ENCODE measurements at places on chromosomes 12 and 14.
A peak's percentile ranks its signal among the peaks of the same experiment; 100 is the strongest.

- no peak for DNase-seq
Measured at GRCh38 chr12:5473076-5473782, 41.3 kb downstream of the NTF3 start.

DNA sequence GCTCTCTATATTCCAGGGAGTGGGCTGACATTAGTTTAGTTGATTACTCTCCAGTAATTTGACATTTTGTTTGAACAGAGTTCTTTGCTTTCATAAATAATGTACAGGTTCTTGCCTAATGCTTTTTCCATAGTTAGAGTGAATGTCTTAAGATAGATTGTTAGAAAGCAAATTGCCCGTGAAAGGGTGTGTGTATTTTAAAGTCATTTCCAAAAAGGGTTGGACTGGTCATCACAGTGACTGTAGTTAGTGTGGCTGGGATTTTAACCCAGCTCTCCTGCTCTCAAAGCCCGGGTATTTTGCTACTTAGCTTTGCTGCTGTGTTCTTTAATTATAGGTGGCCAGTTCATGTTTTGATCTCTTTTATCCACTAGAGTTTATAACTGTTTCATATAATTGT is 74.2 kb downstream of the DNAH10 start:
- no peak for DNase-seq

DNA sequence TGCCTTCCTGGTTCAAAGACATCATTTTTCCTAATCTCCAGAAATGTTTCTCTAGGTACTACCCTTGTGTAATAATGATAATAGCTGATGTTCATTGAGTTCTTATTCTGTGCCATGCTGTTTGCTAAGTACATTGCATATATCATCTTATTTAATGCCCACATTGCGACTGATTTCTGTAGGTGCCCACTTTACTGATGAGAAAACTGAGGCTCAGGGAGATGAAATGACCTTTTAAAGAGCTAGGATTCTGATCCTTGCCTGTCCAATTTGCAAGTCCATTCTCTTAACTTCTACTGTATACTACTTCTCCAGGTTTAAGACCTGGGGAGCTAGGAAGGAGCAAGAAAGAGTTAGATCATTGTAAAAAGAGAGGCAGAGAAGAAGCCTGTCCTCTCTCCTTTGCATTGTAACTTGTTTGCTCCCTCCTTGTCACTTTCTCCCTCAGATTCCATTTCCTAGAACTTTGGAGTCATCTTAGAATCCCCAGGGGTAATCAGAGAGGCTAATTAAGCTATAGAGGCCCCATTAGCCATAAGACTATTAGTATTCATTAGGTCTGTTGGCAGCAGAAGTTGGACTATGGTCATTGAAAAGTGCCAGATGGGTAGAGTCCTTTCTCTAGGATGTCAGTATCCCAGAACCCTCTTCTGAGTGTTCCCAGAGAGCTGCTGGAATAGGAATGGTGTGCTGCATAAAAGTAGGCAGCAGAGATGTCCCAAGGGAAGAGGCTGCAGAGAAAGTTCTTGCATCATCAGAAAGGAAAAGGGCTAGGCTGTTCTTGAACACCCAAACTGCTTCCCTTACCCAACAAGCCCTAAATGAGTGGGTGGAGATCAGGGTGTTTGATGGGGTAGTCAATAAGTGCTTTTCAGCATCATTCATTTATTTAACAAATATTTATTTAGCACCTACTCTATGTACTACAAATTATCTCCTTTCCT is 3.1 kb downstream of the DGKA start:
- no peak for DNase-seq

DNA sequence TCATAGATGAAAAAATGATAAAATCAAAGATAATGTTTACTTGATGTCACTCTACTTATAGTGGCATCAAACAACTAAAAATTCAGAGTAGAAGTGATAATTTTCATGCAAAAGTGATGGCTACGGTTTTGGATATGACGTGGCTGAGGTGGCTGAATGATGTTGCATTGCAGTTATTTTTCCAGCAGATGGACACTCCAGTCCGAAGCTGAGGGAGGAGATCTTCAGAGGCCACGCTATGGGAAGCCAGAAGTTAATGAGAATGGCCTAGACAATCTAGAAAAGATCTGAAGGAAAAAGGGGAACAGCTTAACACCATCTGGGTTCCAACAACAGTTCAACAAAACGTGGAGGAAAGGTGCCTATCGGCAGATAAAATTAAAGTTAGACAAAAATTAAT is 279.8 kb downstream of the SOX5 start:
- no peak for DNase-seq

GRCh38 chr14:33617154-33617553 is 333.7 kb downstream of the EGLN3 start:
- DNase-seq = no peak

- DNase-seq = no peak
Measured at GRCh38 chr12:25985316-25986175, 27.1 kb downstream of the RASSF8 start.

- DNase-seq = no peak
Measured at GRCh38 chr12:1744932-1745331, 54.1 kb downstream of the ADIPOR2 start.

DNA sequence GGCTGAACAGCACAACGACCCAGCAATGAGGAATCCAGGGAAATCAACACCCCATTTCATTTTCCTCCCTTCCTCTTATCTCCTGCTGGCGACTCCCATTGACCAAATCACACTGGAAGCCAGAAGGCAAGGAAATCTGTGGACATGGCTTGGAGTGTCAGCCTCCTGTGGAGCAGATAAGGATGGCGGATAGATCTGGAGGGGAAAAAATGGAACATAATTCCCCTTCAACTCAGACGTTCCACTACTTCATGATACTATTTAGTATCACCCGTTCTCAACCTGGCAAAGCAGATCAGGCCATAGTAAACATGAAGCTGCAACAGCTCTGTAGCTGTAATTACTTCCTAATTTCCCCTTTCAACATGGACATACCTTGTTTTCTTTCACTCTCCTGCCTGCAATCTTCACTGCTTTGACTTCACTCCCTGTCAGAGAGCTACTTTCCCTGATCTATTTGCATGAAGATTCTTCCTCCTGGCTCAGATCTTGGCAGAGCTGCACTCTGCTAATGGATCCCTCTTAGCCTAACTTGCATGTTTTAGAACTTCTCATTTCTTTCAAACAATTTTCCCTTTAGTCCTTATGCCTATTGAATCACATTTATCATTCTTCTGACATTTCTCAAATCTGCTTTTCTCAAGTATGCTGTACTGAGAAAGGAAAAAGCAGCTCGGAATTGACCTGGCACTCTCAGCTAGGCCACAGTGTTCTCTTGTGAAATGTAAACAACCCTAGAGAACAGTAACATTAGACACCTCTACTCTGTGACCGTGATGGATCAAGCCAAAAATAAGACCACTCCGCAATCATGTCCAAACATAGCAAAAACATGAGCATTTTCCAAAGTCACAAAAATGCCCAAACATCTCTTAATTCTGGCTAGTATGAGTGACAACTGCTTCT is 135.1 kb downstream of the ETNK1 start:
- no peak for DNase-seq

- DNase-seq = no peak
Measured at GRCh38 chr12:89493670-89494302, 30.8 kb downstream of the GALNT4 start.

DNA sequence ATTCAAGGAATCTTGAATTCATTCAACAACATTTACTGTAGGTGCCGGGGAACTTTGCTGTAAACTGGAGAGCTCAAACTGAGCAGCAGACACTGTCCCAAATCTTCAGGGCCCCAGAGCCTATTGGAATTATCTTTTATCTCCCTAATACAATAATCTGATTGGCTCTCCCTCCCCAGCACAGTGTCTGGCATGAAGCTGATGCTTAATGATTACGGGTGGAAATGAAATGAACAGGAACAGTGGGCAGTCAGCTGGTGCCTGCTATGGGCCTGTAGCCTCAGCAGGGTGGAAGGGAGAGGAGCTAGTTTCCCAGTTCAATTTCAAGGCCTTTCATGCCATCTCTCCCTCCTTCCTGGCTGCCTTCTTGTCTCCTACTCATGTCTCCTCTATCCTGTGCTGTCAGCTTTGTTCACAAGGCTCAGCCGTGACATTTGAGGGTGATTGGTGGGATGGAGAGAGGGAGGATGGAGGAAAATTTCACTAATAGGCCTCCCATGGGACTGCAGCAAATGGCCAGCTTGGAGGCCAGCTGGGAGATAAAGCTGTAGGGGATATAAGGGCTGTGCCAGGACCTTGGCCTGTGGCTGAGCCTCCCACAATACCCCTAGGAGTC is 4.3 kb upstream of the RAPGEF3 start:
- DNase-seq = no peak

- DNase-seq = peak; percentile 75
Measured at GRCh38 chr14:70972107-70972976, 65.1 kb downstream of the PCNX1 start.

DNA sequence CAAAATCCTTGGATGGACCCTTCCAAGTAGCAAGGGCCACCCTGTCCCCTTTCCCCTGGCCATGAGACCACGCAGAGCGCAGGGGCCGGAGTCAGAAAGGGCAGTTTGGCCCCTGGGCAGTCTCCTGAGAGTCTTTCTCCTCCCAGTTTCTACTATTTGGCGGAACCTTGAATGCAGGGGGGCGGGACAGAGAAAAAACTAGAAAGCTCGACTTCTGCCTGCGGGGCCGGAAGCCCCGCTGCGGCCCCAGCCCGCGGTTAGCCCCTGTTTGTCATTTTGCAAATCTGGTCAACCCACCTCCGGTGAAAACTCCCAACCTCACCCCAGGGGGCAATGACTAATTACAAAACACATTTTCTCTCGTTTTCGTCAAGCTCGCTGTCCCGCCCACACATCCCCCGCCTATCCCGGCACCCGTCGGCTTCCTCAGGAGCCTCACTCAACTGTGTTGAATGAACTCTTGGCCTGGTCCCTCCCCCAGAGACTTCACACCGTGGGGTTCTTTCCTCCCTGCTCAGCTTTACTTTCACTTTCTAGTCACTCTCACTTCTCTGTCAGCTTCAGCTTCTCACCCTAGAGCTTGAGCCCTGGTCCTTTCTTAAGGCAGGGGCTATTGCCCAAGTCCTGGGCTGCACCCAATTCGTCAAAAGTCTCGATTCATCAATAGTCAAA is 66.7 kb downstream of the IRF2BPL start:
- DNase-seq = peak; percentile 50

GRCh38 chr12:27289414-27289813 is 43.2 kb upstream of the BMAL2 start:
- DNase-seq = no peak

DNA sequence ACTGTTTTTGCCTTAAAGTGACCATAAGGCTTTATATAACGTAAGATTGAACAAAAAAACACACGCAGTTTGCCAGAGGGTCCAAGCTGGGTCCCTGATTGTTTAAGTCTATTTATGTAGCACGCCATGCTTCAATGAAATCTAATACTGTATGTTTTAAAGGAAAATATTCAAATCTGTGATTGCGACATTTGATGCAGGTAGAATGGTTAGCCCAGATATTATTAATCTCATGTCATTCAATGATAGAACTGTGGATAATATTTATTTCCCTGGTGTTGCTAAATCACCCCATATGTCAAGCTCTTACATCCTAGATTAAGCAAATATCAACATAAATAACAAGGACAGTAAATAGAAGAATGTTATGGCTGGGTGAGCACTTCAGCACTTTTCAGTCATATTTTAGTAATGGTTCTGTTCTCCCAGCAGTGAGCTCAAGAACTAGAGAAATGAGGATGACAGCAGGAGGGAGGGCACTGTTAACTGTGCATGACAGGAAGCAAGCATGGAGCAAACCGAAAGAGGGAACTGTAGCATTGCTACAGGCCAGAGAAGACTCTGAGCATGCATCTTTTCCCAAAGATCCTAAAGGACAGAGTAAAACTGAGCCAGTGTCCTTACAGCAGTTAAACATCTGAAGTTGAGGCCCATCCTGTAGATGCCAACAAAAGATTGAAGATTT is 465.7 kb upstream of the MGAT4C start:
- DNase-seq = no peak

DNA sequence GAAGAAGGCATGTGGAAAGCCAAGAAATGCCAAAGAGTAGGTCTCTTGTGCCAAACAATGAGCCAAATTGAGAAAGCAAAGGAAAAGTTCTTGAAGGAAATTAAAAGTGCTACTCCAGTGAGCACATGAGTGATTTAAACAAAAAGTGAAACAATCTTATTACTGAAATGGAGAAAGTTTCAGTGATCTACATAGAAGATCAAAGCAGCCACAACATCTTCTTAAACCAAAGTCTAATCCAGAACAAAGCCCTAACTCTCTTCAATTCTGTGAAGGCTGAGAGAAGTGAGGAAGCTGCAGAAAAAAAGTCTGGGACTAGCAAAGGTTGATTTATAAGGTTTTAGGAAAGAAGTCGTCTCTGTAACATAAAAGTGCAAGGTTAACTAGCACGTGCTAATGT is 259.6 kb downstream of the FLRT2 start:
- no peak for DNase-seq

GRCh38 chr12:55515696-55516095 is 23.5 kb downstream of the OR6C68 start:
- no peak for DNase-seq

Measured in NCI-H2081 (cell line).